NCI-H69 (cell line): ENCODE measurements at places on chromosomes 1 and 21.

DNA sequence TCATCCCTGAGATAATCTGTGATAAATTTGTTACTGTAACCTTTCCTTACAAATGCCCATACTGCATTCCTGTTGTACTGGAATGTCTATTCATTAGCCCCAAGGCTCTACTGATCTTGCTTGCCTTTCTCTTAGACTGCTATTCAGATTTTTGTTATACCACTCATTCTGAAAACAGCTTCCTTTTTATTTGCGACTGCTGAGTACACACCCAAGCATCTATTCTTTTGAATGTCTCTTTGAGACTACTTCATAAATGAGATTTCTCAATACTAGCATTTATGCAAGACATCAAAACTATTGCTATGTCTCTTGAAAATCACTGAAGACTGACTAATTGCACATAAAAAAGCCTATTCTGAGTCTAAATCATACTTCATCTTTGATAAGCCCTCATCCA is 38.6 kb downstream of the DENND1B start:
- DNase-seq: no peak

GRCh38 chr1:186291271-186291670 is 83.8 kb downstream of the TPR start:
- peak; percentile 30 for DNase-seq

DNA sequence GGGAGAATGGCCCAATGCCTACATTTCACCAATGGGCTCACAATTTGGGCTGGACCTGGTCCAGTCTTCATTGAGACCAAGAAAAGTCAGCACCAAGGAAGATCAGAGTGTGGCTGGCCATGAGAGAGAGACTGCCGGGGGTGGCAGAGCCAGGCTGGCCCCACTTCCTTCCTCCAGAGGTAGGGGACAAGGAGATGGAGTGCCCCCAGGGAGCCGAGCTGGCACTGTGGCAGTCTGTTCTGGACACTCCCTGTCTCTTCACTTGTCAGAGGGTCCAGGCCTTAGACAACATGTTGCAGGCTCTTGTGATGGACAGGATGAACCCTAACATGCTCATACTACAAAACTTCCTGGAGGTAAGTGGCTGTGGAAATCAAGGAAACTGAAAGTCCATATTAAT is 27.7 kb downstream of the INAVA start:
- no peak for DNase-seq

DNA sequence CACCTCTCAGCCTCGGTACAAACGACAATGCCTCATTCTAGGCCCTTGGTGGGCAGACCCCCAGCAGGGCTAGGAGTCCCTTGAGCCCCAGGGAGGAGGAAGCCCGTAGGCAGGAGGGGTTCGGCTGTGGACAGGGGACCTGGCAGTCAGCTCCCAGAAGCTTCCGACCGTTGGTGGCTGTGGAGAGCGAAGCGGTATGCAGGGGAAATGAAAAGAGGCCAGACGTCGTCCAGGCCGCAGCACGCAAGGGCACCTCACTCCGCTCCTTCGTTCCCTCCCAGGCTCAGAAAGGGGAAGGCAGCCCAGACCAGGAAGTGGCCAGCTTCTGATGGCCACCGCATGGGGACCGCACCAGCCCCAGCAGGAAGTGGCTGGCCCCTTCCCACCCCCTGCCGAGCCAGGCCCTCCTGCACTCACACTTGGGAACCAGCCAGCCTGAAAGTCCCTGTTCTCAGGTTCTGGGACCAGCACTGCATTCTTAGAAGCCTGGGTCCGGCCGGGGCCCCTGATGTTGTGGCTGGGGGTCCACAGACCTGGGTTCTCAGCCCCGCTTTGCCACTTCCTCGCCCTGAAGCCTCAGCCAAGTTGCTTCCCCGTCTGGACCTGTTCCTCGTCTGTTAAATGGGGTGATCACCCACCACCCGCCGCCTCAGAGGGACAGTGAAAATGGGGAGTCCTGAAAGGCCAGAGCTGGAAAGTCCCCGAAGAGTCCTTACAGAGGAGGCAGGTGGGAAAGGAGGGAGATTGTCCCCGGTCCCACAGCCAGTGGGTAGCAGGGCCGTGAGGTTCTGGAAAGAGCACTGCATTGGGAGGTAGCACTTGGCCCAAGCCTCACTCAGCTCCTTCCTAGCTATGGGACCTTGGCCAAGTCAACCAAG is 104.0 kb upstream of the RUNX3 start:
- DNase-seq: no peak

GRCh38 chr1:217150366-217150765 is 427.1 kb upstream of the ESRRG start:
- DNase-seq: no peak

DNA sequence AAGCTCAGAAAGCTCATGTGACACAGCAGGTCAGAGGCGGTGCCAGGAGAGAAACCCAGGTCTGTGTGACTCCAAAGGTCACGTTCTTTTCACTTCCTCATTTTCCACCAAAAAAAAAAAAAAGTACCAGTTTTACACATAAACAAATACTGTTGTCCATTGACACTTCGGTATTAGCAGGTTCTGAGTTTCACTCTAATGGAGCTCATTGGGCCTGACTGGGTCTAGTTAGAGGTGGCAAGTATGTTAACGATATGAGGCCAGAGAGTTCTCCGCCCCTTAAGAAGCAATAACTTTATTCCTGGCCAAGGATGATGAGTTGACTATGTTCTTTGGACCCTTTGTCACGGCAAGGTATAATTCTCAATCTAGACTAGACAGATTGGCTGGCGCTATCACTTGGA is 30.0 kb upstream of the SDE2 start:
- no peak for DNase-seq

- peak; percentile 73 for DNase-seq
Measured at GRCh38 chr1:171742577-171742922, 685 bp upstream of the VAMP4 start.

- DNase-seq: no peak
Measured at GRCh38 chr1:180026556-180026955, 71.9 kb downstream of the CEP350 start.

DNA sequence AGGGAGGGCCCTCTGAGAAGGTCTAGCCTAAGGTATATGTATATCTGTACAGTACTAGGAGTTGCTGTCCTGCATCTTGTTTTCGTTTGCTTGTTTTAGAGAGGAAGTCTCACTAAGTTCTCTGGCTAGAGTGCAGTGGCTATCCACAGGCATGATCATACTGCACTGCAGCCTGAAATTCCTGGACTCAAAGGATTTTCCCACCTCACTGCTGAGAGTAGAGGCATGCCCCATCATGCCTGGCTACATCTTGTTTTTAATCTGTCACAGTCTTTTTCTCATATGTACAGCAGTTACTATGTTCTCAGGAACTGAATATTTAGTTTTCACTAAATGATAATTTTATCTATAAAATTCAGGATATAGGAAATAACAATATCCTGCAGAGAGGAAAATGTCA is 15.3 kb upstream of the PYHIN1 start:
- no peak for DNase-seq

DNA sequence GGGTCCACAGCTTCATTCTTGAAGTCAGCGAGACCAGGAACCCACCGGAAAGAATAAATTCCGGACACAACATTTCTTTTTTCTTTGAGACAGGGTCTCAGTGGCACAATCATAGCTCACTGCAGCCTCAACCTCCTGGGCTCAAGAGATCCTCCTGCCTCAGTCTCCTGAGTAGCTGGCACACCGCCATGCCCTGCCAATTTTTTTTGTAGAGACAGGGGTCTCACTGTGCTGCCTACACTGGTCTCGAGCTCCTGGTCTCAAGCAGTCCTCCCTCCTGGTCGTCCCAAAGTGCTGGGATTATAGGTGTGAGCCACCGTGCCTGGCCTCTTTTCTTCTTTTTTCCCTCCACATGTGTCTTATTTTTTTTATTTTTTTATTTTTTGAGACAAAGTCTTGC is 20.6 kb upstream of the ENO1 start:
- DNase-seq: no peak

GRCh38 chr1:226912587-226913176 is 27.4 kb upstream of the COQ8A start:
- DNase-seq: peak; percentile 86

- no peak for DNase-seq
Measured at GRCh38 chr1:179929955-179930798, 24.4 kb upstream of the CEP350 start.

DNA sequence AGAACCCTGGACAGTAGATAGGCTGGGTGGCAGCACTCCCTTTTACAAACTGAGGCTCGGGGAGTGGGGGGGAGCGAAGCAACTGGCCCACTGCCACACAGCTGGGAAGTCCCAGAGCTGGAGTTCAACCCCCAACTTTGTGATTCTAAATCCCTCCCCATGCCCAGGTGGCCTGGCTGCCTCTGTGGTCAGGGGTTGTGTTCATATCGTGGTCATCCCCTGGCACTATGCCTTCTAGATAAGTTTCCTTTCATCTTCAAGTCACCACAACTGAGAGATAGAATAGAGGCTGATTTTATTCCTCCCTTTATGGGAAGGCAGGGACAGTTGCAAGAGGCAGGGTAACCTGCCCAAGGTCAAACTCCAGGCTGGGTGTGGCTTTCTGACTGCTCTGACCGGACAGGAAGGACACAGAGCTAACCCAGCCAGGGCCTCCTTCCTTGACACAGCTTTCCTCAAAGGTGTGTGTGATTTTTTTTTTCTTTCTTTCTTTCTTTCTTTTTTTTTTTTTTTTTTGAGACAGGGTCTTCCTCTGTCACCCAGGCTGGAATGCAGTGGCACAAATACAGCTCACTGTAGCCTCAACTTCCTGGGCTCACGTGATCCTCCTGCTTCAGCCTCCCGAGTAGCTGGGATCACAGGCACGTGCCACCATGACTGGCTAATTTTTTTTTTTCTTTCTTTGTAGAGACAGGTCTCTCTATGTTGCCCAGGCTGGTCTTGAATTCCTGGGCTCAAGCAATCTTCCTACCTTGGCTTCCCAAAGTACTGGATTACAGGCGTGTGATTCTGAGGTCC is 18.4 kb upstream of the TNFRSF1B start:
- DNase-seq: no peak

DNA sequence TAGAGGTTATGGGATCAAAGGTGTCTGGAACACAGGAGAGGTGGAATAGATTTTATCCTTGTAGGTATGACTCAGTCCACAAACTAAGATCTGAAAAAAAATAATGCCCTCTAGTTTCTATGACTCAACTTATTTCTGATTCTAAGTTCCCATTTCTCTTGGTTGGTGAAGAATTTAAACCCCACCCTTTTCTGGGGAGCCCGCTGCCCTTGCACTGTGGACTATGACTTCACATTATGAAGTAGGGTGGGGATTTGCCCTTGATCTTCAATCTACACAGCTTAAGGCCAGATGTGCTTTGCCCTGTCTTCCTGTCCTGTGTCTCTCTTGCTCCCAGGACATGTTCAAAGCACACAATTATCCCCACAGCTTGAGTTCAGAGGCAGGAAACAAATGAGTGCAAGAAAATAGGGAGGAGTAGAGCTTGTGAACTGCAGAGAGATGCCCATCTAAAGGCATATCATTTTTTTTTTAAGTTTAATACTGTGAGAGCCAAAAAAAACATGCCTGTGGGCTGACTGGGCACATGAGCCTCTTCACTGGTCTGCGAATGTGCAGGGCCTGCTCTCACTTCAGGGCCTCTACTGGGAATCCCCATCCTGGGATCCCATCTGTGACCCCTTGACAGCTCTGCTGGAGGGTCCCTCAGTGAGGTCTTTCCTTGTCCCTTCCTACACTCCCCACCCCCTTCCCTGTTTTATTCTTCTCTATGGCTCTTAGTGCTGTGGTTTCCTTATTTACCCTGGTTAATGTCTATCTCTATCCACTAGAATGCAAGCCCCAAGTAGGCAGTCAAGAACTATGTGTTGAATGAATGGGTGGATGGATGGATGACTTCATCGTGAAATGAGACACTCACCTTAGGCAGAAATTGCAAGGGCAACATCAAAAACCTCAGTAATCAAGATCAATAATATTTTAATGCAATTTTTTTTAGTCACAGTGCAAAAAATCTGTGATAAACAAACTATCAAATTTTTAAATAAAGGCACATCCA is 61.5 kb downstream of the CD58 start:
- DNase-seq: peak; percentile 37

GRCh38 chr1:112956544-112957132 is 642 bp upstream of the SLC16A1 start:
- DNase-seq: peak; percentile 63

DNA sequence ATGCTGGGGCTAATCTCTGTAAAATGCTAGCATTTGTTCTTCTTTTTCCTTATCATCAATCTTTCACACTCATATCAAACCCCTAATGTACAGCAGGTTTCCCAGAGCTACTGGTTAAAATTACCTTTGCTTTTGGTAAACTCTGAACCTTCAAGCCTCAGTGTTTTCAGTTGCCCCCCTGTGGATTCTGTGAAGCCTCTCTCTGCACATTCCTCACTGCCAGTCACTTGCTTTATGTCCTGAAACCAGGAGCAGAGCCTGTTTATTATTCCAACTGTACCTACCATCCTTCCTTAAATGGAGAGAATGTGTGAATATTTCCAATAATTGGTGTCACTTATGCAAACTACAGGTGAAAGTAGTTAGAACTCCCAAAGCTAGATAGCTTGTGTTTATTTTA is 134.2 kb downstream of the NEK7 start:
- peak; percentile 71 for DNase-seq

DNA sequence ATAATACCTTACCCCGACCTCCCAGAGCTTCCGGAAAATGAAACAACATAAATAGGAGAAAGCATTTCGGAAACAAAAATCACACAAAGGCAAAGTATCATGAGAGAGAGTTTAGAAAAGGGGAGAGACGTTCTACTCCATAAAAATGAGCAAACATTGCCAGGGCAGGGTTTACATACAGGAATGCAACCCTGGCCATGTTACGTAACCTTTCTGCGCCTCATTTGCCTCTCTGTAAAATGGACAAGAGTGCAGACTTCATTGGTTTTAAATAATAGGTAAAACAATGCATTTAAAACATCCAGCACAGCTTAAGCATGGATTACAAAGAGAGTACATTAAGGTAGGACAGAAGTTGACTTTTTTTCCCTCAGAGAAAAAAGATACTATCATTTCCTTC is 45.6 kb downstream of the PHC2 start:
- no peak for DNase-seq

- DNase-seq: no peak
Measured at GRCh38 chr1:212294983-212295382, 9.8 kb downstream of the PPP2R5A start.

DNA sequence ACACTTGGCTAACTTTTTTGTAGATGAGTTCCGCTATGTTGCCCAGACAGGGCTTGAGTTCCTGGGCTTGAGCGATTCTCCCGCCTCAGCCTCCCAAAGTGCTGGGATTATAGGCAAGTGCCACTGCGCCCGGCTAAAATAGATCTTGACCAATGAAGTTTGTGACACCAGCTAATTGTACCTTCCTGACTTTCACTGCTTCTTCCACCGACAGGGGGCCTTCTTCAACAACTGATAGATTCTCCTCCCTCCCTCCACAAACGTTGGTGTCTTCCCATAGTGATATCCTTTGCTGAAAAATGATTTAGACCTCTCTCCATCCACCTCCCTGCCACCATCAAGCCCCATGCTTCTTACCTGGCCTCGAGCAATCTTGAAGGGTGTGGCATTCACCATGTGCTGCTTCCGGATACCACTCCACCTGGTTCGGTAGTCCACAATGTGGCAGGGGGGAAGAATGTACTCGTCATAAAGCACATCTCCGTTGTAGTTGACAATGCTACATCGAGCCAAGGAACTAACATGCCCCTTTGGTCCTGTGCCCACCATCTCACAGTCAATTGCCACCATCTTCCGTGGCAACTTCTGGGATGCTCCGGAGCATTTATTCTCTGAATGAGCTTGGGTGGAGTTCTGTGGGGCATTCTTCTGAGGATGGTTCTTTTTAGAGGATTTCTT is 1.6 kb upstream of the METTL25B start:
- DNase-seq: peak; percentile 77
